Omental fat pad (tissue), 4 donors: ENCODE measurements at places on chromosomes 1 and 21.

- DNase-seq, result no peak
Measured at GRCh38 chr1:198201956-198202784, 45.4 kb downstream of the NEK7 start.

GRCh38 chr1:75583282-75583681 is 27.6 kb downstream of the SLC44A5 start:
- DNase-seq, result no peak

GRCh38 chr21:24737296-24737850 is 869.9 kb downstream of the MRPL39 start:
- DNase-seq, result no peak

DNA sequence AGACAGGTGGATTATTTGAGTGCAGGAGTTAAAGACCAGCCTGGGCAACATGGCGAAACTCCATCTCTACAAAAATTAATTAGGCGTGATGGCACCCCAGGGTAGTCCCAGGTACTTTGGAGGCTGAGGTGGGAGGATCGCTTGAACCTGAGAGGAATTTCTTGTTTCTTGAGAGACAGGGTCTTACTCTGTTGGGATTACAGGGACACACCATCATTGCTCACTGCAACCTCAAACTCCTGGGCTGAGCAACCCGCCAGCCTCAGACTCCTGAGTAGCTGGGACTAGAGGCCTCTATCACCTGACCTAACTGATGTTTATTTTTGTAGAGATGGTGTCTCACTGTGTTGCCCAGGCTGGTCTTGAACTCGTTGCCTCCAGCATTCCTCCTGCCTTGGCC is 24.8 kb downstream of the DHX9 start:
- no peak for DNase-seq

DNA sequence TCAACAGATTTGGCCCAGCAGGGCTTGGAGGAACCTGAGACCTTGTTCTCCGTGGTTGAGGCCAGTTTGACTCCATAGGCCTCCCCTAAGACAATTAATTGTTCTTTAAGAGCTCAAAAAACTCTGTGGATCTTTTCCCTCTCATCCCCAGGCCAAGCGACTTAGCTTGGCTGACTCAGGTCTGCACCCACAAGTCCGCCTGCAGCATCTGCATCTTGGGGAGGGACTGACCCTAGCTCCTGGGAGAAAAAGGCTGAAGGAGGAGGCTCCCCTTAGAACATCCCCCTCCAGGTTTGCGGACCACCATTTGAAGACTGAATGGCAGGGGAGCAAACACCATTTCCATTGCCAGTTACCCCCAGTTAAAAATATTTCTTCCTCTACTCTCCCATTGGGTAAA is 1.5 kb upstream of the HES2 start:
- no peak for DNase-seq

DNA sequence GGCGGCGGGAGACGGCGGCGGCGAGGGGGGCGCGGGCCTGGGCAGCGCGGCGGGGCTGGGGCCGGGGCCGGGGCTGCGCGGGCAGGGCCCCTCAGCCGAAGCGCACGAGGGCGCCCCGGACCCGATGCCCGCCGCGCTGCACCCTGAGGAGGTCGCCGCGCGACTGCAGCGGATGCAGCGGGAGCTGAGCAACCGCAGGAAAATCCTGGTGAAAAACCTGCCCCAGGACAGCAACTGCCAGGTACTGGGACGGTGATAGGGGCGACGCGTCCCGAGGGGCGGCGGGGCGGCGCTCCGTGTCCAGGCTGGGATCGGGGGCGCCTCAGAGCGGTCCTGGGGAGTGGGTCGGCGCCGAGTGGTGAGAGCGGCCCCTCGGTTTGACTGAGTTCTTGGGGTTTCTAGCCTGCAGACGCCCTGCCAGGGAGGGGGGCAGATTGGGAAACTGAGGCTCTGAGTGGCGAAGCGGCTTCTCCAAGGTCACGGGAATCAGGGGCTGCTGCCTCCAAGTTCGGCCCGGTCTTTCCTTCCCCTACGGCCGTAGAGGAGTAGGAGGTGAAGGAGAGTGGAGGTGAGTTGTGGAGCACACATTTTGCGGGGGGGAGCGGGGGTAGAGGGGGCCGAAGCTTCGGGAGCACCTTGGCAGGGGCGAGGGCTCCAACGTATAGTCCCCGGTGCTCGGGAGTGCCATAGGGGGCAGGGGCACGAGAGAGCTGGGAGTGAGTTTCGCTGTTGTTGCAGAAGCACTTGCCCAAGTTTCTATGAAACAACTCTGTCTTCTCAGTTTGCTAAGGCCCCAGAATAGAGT is 508 bp downstream of the RAVER2 start:
- DNase-seq, result no peak

DNA sequence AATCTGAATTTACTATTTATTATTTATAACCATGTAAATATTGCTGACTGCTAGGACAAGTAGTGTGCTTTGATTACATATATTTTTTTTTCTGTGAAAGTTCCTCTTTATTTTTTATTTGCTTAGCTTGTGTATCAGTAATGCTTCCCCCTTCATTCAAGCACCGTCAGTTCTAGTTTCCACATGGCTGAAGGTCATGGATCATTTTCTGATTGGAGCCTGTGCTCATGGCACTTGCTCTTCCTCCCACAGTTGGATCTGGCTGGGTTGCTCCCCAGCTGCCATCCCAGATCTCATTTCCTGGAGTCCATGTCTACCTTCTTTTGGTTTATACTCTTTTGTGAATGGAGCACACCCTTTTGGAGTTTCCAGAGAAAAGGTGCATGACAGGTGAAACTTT is 57.0 kb upstream of the IGSF5 start:
- no peak for DNase-seq

DNA sequence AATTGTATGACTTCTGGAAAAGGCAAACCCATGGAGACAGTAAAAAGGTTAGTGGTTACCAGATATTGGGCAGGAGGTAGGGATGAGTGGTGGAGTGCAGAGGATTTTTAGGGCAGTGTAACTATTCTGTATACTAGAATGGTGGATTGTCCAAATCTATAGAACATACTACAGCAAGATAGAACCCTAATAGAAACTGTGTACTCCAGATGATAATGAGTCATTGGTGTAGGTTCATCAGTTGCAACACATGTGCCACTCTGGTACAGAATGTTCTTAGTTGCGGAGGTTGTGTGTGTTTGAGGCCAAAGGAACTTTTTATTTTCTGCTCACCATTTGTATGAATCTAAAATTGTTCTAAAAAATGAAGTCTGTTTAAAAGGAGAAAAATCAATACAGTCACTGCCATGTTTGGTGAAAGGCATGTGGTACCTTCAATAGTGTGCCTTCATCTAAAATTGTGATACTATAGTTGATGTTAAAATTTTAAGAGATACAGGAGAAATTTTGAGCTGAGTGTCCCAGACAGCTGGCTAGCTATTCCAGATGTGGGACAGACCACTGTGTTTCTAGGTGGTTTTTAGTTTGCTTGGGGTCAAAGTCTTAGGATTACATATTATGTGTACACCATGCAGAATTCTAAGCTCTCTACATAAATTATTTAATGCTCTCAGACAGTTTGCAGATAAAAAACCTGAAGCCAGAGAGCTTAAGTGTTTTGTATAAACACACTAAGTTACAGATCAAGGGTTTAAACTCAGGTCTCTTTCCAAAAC is 150.5 kb downstream of the RPS6KC1 start:
- no peak for DNase-seq

- no peak for DNase-seq
Measured at GRCh38 chr1:44801491-44802305, 1.5 kb downstream of the PLK3 start.

DNA sequence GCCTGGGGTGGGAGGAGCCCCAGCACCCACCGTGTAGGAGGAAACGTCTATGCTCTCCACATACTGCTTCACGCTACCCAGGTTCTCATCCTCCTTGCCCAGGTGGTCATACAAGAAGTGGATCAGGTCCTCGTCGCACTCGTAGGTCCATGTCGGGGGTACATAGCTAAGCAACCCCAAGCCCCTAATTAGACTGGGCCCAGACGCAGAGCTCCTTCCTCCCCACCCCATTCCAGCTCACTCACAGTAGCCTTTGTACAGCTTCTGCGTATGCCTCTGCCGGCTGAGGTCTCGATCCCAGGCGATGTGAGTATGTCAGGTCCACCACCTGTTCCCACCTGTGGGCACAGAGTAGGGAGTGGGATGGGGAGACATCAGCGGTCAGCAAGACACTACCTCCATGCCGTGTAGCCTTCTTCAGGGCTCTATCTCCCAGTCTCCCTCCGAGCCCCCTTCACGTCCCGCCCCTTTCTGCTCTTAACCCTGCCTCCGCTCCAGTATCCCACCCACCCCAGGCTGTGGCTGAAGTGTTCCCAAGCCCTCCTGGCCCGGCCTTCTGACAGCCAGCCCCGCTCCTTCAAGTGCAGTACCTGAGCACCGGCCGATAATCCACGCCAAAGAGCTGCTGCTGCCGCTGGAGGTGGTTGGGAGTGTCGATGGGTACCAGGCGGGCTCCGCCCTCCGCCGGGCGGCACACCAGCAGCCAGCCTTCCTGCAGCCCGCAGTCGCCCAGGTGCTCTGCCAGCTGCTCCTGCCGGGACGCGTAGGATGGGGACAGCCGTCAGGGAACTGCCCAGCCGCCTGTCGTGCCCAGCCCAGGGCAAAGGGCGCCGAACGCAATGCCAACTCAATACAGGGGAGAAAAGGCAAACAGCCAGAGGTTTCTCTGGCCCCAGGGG is 919 bp downstream of the HECTD3 start:
- DNase-seq, result no peak

DNA sequence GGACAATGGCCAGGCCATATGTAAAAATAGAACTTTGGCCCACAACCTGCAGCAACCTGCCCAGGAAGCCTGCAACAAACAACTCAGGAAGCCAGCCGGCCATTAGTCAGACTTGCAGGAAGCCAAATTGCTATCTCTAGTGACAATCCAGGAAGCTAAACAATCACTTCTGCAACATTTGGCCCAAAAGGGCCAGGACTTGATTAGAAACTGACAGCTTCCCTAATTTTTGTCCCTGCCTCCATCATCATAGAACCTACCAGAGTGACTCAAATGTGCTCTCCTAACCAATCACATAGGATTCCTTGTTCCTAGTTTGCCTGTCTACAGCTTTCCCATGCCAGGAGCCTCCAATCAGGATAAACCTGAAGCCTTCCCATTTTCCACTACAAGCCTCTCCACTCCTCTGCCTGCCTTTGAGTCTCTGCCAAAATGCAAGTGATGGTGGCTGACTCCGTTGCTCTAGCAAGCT is 639.3 kb downstream of the PTPRU start:
- DNase-seq, result no peak

- no peak for DNase-seq
Measured at GRCh38 chr1:204640578-204640977, 45.0 kb downstream of the LRRN2 start.

- no peak for DNase-seq
Measured at GRCh38 chr1:46423574-46424240, 29.6 kb downstream of the FAAH start.

DNA sequence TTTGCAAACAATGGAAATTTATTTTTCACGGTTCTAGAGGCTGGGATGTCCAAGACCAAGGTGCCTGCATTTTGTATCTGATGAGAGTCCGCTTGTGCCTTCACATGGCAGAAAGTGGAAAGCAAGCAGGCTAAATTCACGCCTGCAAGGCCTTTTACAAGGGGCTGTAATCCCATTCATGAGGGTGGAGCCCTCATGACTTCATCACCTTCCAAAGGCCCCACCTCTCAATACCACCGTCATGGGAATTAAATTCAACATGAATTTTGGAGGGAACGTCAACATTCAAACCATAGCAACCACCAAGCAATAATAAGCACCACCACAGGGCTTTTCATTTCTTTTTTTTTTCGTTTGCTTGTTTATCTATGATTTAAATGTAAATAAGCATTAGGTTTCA is 115.3 kb downstream of the C1orf21 start:
- DNase-seq, result no peak

DNA sequence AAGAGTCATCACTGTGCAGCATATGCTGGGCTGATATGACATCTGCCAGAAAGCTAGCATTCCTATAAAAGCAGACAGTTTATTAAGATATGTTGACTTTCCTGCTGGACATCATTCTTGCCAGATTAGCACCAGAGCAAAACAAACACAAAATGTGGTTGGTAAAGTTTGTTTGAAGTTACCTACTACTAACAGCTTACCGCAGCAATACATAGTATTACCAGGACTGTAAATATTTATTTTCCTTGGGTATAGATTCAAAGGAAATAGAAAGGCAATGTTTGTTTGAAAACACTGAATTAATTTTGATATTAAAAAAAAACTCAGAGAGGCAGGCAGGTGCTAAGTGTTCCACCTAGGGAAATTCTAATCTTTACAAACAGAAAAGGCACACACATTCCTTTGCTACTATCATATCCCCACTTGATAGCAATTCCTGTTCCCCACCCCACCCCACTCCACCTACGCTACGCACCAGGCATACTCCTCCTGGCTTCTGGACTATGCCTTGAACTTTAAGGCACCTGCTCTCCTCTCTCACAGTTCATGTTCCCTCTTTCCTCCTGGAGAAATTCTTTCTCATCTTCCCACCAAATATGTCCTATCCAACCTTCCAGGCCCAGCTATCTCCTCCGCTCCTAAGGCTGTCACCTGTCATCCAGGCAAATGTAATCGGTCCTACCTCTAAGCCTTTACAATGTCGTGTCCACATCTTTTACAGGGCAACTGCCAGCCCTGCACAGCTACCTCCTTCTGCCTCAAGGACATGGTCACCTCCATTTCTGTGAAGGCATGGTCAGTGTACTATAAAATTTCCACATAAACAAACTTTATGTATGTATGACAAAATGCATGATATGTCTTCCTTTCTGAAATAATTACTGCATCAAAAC is 34.7 kb downstream of the PTPN14 start:
- DNase-seq, result no peak

DNA sequence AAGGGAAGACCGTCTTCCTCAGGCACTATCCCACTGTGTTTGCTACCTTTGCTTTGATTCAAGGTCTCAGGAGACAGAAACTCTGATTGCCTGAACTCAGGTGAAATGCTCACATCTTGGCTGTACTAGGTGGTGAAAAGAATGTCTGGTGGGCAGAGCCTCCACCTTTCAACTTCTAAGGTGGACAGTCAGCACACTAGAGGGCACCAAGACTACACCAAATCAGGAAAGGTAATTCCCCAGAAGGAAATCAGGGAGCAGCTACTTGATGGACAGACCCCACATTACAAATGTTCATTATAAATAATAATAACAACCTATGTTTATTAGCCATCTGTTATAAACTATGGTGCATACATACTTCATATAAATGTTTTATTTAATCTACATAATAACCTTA is 220.9 kb downstream of the ATG4C start:
- no peak for DNase-seq

- DNase-seq, result no peak
Measured at GRCh38 chr1:7941437-7941793, 776 bp upstream of the TNFRSF9 start.
